Foreskin keratinocyte (primary cell): ENCODE measurements at places on chromosomes 3 and 15. TPM values are rescaled to one million over a fixed set of nuclear protein-coding genes. Genes with fewer than 3 reads are reported as not detected.

CLASP2 gene
- total RNA-seq, result 41.9 and 43.9 TPM in 2 replicates

CHRFAM7A gene
- total RNA-seq, result 0.34 and 0.39 TPM in 2 replicates

ZBTB38 gene
- total RNA-seq, result 58.0 and 59.5 TPM in 2 replicates

ATP13A4 gene
- not detected in 2 replicates for total RNA-seq

ISLR2 gene
- total RNA-seq, result not detected in 2 replicates

AP2M1 gene
- total RNA-seq, result 290 and 295 TPM in 2 replicates

CKMT1B gene
- total RNA-seq, result 50.1 and 54.5 TPM in 2 replicates

SHF gene
- 0.35 and 0.44 TPM in 2 replicates for total RNA-seq

STT3B gene
- total RNA-seq, result 120 and 128 TPM in 2 replicates

IQCH gene
- total RNA-seq, result 2.6 and 3.3 TPM in 2 replicates

SPATA12 gene
- total RNA-seq, result 0.03 TPM in 1 of 2 replicates, not detected in the other

C2CD4A gene
- total RNA-seq, result not detected in 2 replicates

SLC28A2 gene
- not detected in 2 replicates for total RNA-seq
